Stimulated activated CD8-positive, alpha-beta memory T cell treated with anti-CD3 and anti-CD28 coated beads, Interleukin-7, amount 100 ng/mL, for 1 hour (primary cell): ENCODE measurements at places on chromosomes 7 and 10.

- no peak for DNase-seq
Measured at GRCh38 chr10:44384601-44385025, 284 bp downstream of the CXCL12 start.

GRCh38 chr10:919481-919880, 12.0 kb downstream of the LARP4B start:
- DNase-seq = no peak

GRCh38 chr7:80848841-80849240, 70.0 kb downstream of the SEMA3C start:
- no peak for DNase-seq

- DNase-seq = no peak
Measured at GRCh38 chr10:28496481-28496961, 36.4 kb upstream of the WAC start.

DNA sequence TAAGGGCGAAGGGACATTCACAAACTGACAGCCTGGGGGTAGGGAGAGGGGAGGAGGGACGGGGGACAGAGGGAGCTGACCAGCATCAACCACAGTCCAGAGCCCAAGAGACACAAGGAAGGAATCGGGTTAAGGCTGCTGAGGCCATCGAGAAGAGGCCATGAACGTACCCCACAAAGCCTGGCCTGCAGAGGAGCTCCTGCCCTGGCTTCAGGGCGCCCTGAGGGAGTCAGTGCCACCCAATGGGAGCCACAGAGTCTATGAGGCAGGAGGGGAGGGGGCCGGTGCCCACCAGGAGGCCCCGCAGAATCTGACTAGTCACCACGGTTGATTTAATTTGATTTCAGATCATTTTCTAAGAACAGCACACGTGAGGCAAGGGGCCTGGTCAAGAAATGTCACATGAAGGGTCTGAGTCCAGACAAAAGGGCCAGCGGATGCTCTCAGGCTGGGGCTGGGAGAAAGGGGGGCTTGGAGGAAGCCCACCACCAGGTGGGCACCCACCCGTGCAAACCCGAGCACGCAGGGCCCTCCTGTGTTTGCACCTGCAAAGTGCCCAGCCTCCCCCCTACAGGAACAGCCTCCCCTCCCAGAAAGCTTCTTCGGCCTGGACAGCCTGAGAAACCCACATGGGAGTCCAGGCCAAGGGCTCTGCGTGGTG, 40.4 kb downstream of the CAMK2B start:
- no peak for DNase-seq

DNA sequence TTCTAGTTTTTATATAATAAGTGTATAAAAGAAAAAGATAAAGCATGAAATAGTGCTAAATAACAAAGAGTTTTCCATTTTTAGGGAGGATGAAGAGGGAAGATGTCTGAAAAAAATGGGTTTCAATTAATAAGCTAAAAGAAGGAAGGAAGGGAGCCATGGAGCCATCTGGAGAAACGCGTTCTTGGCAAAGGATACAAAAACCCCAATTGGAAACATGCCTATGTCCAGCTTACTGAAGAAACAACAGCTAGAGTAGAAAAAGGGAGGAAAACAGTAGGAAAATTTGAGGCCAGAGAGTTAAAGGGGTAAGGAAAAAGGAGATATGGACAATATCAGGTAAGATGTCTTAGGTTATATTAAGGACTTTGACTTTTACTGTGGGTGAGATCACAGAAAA, 416.2 kb upstream of the GHITM start:
- DNase-seq = no peak

- no peak for DNase-seq
Measured at GRCh38 chr7:93948106-93948505, 26.6 kb downstream of the GNG11 start.

GRCh38 chr7:125878235-125878956, 948.8 kb upstream of the POT1 start:
- no peak for DNase-seq

GRCh38 chr7:33550979-33551378, 354.4 kb upstream of the BMPER start:
- no peak for DNase-seq

GRCh38 chr7:77516085-77516484, 21.0 kb upstream of the PTPN12 start:
- no peak for DNase-seq

DNA sequence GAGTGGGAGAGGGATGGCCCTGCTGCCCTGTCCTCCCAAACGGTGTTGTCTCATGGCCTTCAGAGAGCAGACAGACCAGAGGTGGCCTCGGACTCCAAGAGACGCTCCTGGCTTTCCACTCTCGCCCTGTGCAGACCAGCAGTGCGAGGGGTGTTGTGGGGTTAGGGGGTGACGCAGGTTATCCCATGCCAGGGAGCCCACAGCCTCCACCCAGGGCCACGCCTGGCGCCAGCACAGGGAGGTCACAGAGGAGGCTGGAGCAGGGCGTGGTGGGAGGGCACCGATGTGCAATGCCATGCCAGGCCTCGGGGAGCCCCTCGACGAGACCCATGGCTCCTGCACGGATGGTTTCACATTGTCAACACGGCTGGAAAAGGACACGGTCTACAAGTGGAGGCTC, 52.1 kb downstream of the INPP5A start:
- DNase-seq = no peak

- no peak for DNase-seq
Measured at GRCh38 chr7:216360-217300, 24.3 kb downstream of the FAM20C start.

GRCh38 chr7:43560742-43561330, 22.1 kb upstream of the STK17A start:
- no peak for DNase-seq

GRCh38 chr7:132577206-132578049, 1.2 kb upstream of the PLXNA4 start:
- no peak for DNase-seq
